ENCODE measurements at places on chromosomes 13 and 19.

- no peak for DNase-seq
Observed at GRCh38 chr13:105278943-105279381, 1256.5 kb downstream of the EFNB2 start.

- DNase-seq: no peak
Observed at GRCh38 chr13:68995972-68996667, 1111.5 kb upstream of the ATXN8OS start.

GRCh38 chr19:46287585-46287984 is 9.3 kb upstream of the HIF3A start:
- no peak for DNase-seq

DNA sequence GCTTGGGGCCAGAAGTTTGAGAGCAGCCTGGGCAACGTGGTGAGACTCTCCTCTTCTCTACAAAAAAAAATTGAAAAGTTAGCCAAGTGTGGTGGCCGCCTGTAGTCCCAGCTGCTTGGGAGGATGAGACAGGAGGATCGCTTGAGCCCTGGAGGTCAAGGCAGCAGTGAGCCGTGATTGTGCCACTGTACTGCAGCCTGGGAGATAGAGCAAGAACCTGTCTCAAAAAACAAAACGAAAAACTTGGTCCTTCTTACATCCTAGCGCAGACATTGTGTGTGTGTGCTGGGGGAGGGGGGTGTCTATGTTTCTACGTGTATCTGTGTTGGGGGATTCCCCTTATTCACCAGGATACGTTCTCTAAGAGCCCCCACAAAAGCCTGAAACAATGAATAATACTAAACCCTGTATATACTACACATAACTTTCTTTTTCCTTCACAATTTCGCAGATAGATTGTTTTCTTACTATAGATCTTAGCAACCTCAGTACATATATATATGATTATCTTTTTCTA is 7.9 kb downstream of the AXL start:
- no peak for DNase-seq

- peak; percentile 94 for DNase-seq
Observed at GRCh38 chr13:114142640-114143490, 10.4 kb upstream of the RASA3 start.

DNA sequence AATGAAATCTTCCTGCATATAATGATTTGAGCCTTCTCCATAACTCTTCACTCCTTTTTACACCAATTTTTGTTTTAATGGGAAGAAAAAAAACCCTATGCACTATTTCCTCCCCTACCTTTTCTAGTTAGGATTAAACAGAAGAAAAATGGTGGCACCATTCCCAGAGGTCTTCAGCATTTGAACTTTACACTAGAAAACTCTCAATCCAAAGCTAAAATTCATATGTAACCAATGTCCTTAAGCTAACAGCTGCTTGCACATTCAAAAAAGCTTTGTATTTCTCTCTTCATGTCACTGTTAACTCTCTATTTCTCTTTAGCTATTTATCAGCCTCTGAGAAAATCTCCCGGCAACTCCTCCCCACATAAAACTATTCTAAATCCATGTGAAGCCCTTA is 90.3 kb upstream of the UBL3 start:
- DNase-seq: no peak

DNA sequence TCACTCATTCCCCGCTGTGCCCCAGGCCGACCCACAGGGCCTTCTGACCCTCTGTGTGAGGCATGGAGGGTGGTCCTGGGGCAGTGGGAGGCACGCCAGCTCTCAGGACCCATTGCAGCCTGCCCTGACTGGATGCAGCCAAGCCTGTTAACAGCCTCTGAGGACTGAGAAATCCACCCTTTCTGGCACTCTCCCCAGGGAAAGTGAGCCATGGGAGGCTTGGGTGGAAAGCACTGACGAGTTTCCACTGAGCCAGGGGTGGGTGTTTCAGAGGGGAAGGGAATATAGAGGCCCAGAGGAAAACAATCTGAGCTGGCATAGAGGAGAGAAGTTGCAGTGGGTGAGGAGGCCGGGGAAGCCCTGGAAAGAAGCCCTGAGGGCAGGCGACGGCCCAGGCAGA is 30.6 kb upstream of the SLC7A10 start:
- DNase-seq: no peak

GRCh38 chr19:16325641-16326400 is 1.2 kb downstream of the KLF2 start:
- no peak for DNase-seq

GRCh38 chr13:47317356-47317755 is 420.5 kb upstream of the HTR2A start:
- no peak for DNase-seq

DNA sequence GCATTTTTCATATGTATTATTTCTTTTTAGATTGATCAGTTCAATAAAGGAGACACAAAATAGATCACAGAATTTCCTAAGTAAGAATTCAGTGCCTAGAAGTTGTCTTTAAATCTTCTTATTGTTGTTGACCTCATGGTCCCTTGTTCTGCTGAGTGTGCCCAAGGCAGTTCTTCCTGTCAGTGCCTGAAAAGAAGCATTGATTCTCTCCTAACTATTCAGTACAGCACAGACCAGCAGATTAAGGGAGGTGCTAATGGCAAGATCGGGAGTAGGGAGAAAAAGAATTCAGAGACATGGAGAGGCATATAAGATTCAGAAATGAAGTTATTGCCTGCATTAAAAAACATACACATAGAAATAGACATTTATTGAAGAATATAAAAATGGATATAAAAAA is 180.5 kb upstream of the PCDH9 start:
- DNase-seq: no peak

DNA sequence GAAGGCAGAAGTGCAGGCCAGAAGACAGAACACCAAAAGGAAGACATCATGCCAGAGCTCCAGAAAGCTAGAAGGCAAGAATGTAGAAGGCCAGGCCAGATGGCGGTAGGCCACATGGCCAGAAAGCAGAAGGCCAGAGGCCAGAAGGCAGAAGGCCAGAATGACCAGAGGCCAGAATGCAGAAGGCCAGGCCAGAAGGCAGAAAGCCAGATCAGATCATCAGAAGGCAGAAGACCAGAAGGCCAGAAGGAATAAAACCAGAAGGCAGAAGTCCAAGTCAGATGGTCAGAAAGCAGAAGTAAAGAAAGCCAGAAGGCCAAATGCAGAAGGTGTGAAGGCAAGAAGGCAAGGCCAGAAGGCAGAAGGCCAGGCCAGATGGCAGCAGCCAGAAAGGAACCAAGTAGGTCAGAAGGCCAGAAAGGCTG is 185.0 kb downstream of the TUBA3C start:
- DNase-seq: no peak

DNA sequence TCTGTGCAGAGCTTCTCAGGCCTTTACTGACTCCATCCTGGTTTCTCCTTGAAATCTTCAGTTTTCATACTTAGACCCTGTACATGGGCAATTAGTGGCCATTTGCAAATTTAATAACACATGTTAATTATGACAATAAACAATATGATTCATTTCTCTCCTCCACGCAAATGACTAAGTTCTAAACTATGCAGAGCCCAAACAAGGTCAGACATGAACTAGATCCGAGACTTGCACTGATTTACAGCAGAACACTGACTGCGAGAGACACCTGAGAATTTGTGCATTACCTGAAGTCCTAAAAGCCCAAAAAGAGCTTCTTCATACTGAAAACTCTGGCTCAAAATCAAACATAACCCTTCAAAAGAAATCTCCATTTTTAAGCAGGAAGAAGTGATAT is 521.8 kb downstream of the MYO16 start:
- no peak for DNase-seq

DNA sequence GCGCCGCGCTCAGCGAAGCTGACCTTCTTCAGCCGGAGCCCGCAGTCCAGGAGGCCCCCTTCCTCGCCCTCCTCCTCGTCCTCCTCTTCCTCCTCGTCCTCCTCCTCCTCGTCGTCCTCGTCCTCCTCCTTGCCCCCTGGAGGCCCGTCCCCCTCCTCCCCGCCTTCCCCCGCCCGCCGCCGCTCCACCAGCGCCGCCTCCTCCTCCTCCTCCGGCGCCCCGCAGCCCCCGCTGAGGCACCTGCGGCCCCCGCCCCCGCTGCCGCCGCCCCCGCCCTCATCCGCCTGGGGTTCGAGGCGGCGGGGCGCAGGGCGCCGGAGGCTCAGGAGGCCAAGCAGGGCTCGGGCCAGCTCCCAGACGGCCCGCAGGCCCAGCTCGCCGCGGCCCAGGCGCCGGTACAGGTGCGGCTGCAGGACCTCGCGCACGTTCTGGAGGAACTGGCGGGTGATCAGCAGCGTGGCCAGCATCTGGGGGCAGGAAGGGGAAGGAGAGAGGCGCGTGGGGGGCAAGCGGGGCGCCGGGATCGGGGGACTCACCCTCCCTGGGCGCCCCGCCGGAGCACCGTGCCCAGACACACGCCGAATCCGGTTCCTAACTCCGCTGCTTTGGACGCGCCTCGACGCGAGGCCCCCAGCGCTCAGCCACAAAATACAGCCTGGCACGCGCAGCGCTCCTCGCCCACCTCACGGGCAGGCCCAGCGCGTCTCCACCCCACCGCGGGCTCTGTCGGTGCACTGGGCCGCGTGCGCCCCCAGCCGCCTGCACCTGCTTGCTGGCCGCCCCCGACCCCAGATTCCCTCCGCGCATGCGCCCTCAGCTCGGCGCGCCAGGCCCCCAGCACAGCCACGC is 5.9 kb downstream of the ANO8 start:
- DNase-seq: no peak

GRCh38 chr13:63124863-63125262 is 1709.2 kb upstream of the PCDH20 start:
- DNase-seq: peak; percentile 10

DNA sequence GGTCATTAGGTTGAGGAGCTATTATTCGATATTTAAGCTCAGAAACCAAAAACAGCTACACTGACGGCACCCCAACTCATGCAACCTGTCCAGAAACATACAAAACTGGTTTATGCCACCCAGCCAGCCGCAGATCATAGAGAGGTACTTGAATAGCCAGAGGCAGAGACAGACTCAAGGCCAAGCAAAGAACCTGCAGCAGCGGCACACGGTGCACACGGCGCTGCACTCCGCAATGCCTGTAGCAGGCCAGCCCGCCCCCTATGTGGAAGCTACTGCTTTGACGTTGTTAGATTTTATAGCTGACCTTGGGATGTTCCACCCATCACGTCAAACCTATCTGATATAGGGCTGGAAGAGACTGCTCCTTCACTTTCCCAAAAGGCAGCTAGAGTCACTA is 11.9 kb upstream of the DHRS12 start:
- DNase-seq: no peak

GRCh38 chr13:112952759-112953551 is 16.1 kb upstream of the MCF2L start:
- DNase-seq: no peak

GRCh38 chr13:24160458-24161009 is at the start of gene SPATA13:
TSS of gene SPATA13 (plus strand) at chr13:24160720. CDS start at chr13:24222930, 62,210 bp downstream.
- no peak for DNase-seq

DNA sequence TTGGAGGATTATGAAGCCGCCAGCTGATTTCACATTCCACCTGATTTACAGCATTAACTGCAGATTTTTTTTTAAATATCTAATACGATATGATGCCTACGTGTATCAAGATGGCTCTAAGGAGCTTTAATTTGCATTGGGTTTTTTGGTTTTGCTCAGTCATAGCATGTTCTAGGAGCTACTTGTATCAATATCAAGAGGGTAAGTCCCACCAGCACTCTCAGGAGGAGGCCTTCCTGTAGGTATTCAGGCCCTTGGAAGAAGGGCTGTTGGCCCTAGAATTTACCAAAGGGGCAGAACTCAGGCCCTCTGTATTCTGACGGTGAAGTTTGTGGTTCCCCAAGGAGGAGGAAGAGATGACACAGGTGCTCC is 97.2 kb upstream of the IPO5 start:
- DNase-seq: no peak

GRCh38 chr19:18795540-18795939 is 4.4 kb upstream of the COMP start:
- DNase-seq: no peak

DNA sequence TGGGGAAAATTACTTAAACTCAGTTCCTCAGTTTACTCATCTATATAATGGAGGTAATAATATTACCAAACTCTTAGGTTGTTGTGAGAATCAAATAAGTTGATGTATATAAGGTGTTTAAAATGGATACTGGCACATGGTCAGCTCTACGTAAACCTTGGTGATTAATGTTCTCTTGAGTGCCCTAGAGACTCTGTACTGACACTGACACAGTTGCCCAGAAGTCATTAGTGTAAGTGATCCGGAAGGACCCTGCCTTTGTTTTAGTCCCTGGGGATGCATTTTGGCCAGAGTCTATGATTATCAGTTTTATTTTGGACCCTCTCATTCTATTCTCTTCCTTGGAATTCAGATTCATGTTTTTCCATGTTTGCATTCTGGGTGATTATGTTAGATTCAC is 31.9 kb downstream of the CHST8 start:
- peak; percentile 46 for DNase-seq

GRCh38 chr13:24627090-24627714 is 53.0 kb upstream of the ATP12A start:
- peak; percentile 2 for DNase-seq

DNA sequence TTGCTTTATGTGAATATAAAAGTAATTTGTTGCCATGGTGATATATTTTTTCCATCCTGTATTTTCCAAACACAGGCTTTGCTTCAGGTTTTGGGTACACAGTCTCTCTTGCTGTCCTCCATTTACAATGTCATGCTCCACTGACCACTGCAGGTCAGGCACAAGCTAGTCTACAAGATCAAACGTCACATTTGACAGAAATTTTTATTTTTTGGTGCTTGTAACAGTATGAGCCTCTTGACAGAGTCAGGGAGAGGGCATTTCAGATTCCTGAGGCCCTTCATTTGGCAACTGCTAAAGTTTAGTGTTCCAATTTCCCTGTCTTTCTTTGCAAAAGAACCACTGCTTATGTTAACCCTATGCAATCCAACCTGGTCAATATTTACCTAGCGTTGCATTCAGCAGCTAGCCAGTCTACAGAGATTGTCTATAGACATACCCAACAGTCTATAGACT is 175.0 kb downstream of the RFC3 start:
- DNase-seq: peak; percentile 45

DNA sequence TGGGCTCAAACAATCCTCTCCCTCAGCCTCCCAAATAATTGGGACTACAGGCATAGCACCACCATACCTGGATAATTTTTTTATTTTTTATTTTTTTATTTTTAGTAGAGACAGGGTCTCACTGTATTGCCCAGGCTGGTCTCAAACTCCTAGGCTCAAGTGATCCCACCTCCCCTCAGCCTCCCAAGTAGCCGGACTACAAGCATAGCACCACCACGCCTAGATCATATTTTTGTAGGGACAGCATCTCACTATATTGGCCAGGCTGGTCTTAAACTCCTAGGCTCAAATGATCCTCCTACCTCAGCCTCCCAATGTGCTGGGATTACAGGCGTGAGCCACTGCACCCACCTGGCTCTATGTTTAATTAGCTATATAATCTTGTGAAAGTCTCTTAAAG is 114.2 kb downstream of the TRPC4 start:
- DNase-seq: no peak
